CD8-positive, alpha-beta memory T cell (primary cell): ENCODE measurements at places on chromosomes 2 and 18. TPM values are rescaled to one million over a fixed set of nuclear protein-coding genes. Genes with fewer than 3 reads are reported as not detected.

The PCARE gene
- not detected for total RNA-seq

The PAPOLG gene
- total RNA-seq: 16.8 TPM

The MRO gene
- total RNA-seq: not detected

The CPO gene
- total RNA-seq: 0.20 TPM

The TXNDC2 gene
- not detected for total RNA-seq

The GYPC gene
- total RNA-seq: 102 TPM

DNA sequence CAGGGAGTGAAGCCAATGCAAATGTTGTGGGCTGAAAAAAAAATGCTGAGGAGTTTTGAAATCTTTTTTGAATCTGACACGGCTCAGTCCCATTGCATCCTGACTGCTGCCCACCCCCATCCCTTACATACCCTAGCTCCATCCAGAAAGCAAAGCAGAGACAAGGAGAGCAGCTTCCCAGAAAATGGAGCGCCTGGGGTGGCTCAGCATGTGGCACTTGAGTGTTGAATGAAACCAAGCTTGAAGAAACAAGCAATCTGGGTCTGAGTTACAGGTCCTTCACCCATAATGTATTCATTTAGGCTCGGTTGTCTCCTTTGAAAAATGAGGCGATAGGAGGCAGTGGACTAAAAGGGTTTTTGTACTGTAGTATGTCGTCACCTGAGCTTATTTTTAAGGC is 244.2 kb upstream of the ACVR2A start:
- H3K27ac ChIP-seq: no peak overlapping the region
- no peaks in the 10 kb centered on the region for H3K36me3 ChIP-seq
- no peak overlapping the region for H3K4me3 ChIP-seq
- no peak for DNase-seq

GRCh38 chr2:101041413-101041812 is 39.3 kb downstream of the RPL31 start:
- DNase-seq: no peak
- H3K4me3 ChIP-seq: no peak overlapping the region
- H3K27me3 ChIP-seq: peaks cover 3% of the 10 kb centered on the region

DNA sequence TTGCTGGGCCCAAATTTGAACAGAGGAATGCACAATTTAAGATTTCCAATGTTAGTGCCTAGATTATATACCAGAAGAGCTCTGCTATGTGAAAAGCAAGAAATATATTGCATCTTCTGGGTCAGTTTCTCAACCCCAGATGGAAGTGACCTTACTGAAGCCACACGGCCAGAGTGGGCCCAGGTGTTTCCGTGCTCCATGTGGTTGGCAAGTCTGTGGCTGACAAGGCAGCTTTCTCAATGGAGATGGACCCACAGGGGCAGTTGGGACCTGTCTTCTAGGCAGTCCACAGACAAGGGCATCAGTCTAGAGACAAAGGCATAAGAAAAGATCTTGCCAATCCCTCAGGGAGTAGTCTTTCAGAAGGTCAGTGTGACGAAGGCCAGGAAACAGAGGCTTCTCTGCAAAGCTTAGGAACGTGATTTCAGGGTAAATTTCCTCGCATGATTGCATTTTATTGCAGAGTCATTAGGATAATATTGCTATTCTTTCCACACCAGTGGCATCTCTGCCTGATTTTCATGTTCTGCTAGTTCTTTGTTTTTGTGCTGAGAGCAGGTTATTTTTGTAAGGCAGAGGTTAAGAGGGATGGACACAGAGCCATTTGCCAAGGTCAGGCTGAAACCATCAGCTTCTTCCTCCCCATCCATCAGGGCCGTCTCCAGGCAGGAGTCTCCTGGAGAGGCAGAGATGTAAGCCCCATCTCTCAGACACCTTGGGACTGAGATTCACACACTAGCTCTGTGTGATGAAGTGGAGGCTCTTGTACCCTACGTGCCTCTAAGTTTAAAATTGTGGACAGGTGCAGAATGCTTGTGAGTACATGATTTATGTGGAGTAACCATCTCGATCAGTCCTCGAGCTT is 202.1 kb downstream of the ANKRD30B start:
- no peaks in the 10 kb centered on the region for H3K4me1 ChIP-seq
- no peak for DNase-seq
- H3K27me3 ChIP-seq: no peaks in the 10 kb centered on the region
- no peak overlapping the region for H3K4me3 ChIP-seq

GRCh38 chr2:46849721-46850556 is 65.7 kb downstream of the MCFD2 start:
- H3K27ac ChIP-seq: peak overlapping the region; percentile 3
- no peaks in the 10 kb centered on the region for H3K36me3 ChIP-seq
- H3K27me3 ChIP-seq: no peaks in the 10 kb centered on the region
- H3K4me3 ChIP-seq: no peak overlapping the region
